ENCODE measurements at places on chromosomes 7 and 10. TPM values are rescaled to one million over a fixed set of nuclear protein-coding genes. Genes with fewer than 3 reads are reported as not detected.

DNA sequence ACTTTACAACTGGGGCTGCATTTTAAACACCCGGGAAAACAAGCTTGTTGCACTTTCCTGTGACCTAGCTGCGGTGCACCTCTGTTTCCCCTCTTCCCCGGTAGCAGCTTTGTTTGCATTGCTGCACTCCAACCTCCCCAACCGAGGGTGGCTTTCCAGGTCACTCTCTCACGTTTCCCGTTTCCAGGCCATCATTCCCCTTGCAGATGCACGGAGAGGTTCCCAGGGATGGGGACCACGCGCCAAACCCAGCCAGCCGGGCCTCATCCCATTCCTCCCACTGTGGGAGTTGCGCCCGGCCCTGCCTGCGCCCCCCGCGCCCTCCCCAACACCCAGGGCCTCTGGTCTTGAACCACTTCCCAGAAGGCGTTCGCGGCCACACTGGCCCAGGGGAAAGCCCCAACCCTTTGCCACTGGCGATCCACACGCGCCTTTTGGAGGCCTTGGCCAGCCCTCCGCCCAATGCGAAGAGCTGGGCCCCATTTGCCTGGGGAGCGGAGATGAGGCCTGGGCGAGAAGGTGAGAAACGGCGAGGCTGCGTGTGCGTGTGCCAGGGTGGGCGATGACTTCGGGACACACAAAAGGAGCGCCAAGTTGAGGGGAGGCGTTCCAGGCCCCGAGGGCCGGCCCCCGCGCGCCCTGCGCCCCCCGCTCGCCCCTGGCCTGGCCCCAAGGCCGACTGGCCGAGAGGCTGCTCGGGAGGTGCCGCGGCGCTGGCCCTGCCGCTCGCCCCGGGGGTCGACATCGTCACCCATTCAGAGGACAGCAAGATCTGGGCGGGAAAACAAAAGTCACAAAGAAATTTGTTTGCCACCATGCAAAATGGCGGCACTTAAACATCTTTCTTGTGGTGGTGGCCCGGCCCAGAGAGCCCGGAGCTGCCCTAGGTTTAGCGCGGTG, 15.9 kb downstream of the SKIDA1 start:
- no peak for DNase-seq

DNA sequence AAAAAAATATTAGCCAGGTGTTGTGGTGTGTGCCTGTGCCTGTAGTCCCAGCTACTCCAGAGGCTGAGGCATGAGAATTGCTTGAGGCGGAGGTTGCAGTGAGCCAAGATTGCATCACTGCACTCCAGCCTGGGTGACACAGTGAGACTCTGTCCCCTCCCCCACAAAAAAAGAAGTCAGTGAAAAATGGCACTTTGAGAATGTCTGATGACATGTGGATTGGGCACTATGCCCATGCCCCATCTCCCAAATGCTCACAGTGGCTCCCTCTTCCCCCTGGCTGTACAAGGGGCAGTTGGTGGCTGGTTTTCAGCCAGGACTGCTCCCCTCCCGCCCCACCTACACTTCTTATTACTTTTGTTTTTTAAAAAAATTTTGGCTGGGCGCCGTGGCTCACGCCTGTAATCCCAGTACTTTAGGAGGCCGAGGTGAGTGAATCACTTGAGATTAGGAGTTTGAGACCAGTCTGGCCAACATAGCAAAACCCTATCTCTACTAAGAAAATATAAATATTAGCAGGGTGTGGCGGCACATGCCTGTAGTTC, 26.1 kb downstream of the IL15RA start:
- DNase-seq = no peak

GRCh38 chr10:65769828-65770227, 1156.0 kb upstream of the LRRTM3 start:
- no peak for DNase-seq

Gene ADAM12
- 95.0 TPM for total RNA-seq

DNA sequence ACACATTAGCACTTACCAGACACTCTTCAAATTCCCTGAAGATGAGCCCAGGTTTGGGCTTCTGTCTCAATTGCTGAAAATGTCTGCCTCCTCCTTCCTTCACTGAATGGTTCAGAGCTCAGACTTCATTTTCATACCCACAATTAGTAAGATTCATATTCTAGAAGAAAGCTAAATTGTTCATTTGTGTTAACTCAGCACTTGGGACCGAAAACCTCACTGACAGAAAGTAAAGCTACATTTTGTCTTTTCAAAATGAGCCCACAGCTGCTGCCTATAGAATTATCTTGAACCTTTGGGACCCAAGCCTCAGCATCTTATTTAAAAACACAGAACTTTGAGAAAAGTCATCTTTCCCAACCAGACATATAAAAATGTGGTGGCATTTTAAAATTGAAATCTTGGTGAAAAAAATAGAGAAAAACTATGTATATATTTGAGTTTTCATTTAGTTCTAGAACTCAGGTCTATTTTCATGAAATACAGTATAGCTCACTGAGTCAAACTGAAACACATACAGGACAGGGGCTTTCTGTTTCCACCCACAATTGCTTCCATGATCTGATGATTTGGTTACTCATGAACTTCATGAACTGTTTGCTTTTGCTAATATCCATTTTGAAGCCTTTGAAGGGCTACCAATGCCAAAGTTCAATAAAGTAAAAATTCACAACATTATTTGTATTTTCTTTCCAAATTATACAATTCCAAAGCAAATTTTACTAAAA, 119.1 kb upstream of the PFKP start:
- DNase-seq = no peak

Gene LRRC18
- total RNA-seq = 0.32 TPM

DNA sequence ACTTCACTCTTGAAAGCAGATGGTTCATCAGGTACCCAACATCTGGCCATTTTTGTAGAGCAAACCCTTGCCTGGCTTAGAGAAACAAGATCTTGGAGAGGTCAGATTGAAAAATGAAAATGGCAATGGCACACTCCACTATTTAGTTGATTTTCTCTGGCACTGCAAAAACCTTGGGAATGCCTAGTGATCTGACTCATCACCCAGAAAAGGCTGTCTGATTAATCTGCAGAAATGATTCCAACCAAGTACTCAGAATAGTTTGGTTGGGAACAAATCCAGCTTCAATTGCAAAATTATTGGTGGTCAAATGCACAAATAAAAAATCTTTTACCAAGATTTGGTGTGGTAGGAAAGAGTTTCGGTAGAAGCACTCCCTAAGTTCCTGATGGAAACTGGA, 351.2 kb downstream of the PHTF2 start:
- no peak for DNase-seq

Gene HABP2
- not detected for total RNA-seq

DNA sequence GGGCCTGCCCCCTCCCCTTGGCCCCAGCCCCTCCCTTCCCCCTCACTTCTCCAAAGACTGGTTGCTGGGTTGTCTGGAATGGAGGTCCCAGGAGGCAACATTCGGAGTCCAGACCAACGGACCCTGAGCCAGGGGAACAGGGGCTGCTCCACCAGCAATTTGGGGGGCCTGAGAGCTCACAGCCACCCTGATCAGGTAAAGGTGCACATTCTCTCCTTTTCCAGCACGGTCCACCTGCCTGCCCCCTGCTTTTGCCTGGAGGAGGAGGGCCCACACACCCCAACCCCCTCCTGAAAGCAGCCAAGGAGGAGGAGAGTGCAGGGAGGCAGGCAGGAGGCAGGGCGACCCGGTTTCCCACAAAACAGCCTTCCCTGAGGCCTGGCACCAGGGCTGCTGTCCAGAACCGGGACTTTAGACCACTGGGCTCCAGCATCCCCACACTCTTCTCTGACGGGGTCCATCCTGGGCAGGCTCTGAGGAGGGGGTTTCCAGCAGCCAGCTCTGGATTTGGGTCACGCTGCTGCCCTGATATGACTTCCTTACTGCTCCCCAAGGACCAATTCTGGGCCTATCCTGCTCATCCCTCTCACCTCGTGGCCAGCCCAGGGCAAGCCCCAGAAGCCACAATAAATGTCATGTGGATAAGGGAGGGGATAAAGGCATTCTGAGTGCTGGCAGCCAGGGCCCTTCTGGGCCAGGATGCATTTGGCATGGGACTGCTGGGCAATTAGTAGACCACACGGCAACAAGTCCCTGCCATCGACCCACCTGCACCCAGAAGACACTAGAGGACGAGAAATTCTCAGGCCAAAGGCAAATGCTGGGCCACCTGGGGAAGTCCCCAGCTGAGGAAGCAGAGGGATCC, 1.1 kb upstream of the CAMK2B start:
- DNase-seq = no peak

DNA sequence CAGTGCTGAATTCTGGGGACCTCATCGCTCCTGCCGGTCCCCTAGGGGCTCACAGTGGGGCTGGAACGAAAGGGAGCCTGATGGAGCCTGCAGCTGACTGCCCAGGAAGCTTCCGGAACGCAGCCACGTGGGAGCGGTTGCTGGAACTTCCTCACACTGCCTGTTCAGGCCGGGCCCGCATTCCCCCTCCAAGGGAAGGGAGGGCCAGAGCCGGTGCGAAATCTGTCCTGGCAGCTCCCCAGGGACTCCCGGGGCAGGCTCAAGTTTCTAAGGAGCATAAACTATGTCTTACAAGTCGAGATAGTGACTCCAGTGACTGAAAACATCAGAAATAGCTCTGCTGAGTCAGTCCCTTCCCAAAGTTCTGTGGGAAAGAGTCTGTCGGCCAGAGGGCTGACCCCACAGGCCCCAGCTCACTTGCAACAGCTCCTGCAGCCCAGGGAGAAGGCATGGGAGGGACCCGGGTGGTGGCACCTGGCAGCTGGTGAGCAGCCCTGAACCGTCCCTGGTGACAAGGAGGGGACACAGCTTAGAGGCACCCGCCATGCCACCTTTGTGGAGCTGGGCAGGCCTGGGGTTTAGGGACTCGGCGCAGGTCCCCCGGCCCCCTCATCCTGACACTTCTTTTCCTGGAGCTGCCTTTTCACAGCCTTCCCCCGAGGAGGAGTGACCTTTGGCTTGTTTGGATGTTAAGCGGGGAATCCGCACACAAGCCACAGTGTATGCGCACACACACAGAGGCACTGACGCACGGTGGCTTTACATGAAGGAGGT, 47.6 kb downstream of the PDGFA start:
- no peak for DNase-seq

DNA sequence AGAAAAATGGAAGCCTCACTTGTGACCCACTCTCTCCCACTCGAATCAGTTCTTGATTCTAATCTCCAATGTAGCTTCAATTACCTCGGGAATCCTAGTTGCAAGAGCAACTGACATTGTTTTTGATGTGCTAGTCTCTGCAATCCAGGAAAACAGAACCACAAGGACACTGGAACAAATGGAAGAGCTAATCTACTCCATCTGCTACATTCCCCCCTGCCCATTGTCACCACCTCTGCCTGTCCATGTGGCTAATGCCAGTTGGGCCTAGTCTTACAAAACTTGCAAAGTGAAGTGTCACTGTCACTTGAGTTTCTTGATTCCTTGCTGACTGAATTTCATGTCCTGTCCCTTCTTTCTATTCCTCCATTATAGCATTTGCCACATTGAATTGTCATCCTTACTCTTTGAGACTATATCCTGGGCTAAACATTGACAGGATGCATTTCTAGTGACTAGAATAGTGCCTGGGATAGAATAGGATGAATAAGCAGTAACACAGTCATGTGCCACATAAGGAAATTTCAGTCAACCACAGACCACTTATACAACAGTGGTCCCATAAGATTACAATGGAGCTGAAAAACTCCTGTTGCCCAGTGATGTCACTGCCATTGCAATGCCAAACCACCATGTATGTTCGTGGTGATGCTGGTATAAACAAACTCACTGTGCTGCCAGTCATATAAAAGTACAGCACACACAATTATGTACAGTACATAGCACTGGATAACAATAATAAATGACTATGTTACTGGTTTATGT, 13.5 kb downstream of the GCC1 start:
- no peak for DNase-seq

DNA sequence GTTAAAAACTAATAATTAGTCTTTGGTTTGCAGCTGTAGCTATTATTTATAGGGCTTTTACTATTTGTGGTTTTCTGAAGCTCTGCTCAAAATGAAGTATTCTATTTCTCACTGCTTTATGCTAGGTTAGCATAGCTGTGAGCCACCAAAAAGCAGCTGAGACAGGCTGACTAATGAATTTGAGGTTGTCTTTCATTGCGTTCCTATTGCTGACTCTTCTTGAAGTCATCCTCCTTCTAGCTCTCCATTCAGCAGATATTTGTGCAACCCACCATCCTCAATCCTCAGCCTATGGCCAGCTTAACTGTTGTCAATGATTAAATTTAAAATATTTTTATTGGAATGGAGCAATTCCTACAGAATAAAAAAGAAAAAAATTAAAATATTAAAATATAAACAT, 2.1 kb upstream of the RALA start:
- DNase-seq = no peak
